Activated T-helper 1 cell treated with anti-CD3 and anti-CD28 coated beads, Interleukin-2, amount 50 U/mL, for 16 hours (primary cell): ENCODE measurements at places on chromosomes 7 and 10.

GRCh38 chr10:88361494-88361893, 221.6 kb downstream of the RNLS start:
- DNase-seq, result no peak

DNA sequence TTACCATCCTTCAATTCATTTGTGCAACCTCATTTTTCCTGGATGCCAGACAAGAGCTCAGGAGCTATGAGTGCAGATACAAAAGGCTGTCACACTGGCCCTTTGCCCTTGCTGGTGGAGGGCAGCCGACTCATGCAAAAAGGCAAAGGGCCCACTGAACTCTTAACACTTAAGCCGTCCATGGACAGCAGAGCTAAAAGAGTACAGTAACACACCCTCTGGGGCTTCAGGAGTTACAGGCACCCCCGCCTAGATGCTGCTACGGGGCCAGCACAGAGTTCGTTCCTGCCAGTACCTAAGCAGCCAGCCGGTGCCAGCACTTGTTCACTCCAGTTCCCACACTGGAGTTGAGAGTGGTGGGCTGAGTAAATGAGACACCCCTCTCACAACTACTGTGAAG, 69.9 kb upstream of the MRLN start:
- DNase-seq, result no peak

DNA sequence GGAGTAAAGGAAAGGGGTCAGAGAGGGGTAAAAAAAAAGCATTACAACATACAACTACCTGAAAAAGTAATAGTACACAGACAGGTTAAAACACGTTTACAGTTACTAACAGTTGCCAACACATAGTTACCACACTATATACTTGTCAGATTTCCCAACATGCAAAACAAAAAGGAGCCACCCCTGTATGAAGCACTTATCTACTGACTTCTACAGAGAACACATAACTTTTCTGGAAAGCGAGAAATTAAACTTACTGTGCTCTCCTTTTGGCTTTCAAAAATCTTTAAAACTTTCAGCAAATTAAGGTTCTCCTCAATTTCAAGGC, 2.1 kb downstream of the ABI1 start:
- no peak for DNase-seq

- no peak for DNase-seq
These were observed 13.7 kb downstream of the KIN start for GRCh38 chr10:7773845-7774801.

DNA sequence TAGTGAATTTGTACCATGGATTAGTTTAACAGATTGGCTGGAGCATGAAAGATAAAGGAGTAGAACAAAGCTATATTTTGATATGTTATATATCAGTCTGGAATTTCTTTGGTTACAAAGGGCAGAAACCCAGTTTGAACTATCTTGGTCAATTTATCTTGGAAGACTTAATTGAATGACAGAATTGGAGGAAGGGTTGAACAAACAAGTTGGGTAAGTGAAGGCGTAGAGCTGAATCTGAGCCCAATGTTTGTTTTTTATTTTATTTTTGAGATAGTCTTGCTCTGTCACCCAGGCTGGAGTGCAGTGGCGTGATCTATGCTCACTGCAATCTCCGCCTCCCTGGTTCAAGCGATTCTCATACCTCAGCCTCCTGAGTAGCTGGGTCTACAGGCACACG, 21.8 kb upstream of the JCAD start:
- DNase-seq, result no peak

- no peak for DNase-seq
These were observed 23.7 kb upstream of the RASSF4 start for GRCh38 chr10:44935966-44936295.

DNA sequence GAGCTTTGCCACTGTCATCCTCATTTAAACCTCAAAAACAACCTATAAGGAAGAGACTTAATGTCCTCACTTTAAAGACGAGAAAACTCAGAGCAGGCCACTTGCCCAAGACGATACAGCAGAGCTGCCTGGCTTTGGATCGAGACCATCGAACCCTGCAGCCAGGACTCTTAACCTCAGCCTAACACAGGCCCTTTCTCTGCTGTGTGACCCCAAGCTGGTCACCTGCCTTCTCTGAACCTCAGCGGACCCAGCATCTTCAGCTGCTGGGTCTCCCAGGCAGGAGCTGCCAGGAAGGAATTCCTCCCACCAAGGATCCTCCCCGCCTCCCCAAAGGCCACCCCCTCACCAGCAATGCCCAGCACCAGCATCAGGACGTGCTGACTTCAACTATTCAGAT, 32.7 kb downstream of the TNRC18 start:
- no peak for DNase-seq

DNA sequence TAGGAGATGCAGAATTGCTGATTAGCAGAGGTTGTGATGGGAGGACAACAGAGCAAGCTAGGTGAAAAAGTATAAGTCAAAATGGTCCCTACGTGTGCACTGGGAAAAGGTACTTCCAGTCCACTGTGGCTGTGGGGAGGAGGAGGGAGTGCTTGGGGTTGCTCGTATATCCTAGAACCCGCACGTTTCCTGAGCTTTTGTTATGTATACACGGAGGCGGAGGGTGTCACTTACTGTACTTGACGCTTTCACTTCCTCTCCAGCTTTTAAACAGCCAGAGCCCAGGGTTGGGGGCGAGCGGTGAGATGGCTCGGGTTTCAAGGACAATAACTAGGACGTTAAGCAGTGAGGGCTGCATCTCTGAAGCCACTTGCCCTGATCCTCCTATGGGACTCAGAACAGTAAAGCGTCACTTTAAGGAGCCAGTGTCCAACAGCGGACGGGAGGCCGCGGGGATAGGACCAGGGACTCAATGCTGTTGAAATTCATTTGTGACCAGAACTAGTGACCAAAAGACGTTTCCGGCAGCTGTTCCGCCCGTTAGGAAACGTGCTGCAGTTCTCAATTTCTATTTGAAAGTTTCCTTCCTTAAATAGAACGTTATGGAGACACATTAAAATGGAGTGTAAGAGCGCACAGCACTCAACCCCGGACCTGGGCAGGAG, 985 bp upstream of the ETV1 start:
- DNase-seq, result no peak

DNA sequence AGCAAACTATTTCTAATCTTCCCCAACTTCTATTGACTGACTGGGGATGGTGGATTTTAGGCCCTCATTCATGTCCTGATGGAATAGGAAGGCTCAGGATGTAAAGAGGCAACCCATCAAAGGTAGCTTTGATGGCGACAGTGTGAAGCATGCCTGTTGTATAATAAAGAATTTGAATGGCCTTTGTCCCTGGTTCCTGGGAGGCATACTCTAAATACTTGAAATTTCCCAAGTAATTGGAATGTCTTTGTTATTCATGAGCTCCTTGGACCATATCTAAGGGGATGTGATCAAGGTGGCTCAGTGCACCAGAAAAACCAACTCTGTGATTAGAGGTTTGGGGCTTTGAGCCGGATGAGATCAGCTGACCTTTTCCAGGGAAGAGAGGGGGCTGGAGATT, 264.5 kb upstream of the NEBL start:
- no peak for DNase-seq

DNA sequence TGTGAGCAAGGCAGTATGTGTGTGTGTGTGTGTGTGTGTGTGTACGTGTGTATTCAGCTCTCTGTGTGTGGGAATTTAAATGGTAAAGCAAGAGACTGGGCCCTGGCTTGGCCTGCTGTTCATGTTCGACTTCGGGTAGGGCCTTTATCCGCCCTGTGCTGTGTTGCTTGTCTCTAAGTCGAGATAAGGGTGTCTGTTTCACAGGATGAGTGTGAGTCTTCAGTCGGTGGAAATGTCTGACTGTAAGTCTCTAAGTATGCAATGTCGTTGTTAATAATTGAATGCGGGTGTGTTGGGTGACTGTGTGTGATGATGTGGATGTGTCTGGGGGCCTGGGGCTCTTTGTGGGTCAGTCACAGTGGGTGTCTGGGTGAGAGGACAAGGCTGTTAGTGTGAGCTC, 34.8 kb downstream of the HIF1AN start:
- DNase-seq, result no peak

DNA sequence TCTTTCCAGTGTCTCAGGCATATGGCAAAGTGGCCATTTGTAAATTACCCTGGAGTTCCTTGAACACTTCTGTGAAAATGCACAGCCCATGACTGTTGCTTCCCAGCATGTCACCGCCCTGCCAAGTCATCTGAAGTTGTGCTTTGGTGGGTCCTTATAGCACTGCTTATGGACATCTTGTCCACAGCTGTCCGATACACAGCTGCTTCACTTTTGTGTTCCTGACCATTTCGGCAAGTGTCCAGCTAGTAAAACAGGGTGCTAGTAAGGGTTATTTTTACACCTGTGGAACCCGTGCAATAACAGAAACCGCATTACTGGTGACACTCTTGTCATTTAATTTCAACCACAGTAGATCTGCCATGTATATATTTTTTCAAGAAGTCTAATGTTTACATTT, 29.7 kb downstream of the PIP4K2A start:
- no peak for DNase-seq

GRCh38 chr7:55351263-55351662, 13.9 kb upstream of the LANCL2 start:
- no peak for DNase-seq

GRCh38 chr7:18590744-18591340, 95.3 kb downstream of the HDAC9 start:
- no peak for DNase-seq

GRCh38 chr10:9834434-9834833, 1183.2 kb upstream of the CELF2 start:
- no peak for DNase-seq

DNA sequence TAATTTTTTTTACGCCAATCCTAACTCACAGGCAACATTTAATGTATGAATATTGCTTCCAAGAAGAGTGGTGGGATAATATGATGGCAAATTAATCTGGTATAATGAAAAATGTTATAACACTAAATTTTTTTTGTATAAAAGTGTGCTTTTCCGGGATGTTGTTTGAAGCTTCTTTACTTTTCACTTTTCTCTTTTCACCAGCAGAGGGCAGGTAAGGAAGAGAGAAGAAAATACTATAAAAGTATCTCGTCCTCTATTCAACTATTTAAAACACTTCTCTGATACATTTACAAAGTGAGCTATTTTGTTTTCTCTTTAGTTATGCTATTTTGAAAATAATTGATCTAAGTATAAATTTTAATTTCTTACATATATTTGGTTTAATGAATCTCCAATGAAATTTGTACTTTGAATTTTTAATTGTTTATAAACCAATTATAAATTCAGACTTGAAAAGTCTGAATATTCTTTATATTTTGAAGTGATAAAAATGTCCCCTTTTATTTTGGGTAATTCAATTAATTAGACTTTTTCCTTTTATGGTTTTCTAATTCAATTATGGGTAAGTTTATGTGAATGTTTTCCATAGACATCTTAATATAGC, 20.7 kb upstream of the CFTR start:
- DNase-seq, result no peak

GRCh38 chr10:132560241-132560731, 22.7 kb downstream of the INPP5A start:
- no peak for DNase-seq

DNA sequence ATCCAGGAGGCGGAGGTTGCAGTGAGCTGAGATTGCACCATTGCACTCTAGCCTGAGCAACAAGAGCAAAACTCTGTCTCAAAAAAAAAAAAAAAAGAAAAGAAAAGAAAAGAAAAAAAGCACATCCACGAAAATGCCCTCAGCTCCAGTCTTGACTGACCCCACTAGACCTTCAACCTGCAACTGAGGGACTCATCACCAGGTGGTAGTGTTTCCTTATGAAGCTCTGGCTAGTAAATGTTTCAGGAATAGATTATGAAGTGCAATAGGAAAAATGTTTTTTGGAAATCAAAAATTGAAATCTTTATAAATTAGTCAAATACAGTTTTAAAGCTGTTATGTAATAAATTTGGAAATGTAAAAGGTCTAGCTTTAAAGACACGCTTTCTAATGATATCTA, 22.4 kb downstream of the TLL2 start:
- DNase-seq, result no peak

- no peak for DNase-seq
These were observed 266 bp upstream of the STMP1 start for GRCh38 chr7:135662123-135662372.
